ENCODE measurements at places on chromosomes 7 and 10.

DNA sequence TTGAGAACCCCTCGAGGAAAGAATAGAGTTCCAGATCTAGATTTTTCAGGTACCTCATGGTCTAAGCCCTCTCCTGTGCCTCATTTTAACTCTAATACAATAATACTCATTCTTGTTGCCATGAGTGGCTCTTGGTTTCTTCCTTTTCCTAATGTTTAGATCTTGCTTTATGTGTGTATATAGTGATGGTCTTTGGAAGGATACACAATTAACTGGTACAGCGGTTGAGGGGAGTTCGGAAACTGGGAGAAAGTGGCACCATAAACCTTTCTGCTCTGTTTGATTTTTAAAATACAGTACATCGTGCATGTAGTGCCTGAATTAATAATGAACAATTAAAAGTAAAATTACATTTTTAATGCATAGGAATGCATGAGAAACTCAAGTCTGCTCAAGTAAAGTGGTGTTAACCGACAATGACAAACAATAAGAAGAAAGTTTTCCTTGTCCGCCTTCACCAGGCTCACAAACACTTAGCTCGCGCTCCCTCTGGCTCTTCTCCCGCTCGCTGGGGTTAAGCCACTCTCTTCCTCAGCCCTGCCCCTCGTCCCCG is 386 bp upstream of the EIF4EBP2 start:
- H3K4me1 ChIP-seq = peaks cover 28% of the 10 kb centered on the region
- H3K36me3 ChIP-seq = peaks cover 4% of the 10 kb centered on the region
- H3K27ac ChIP-seq = peak overlapping the region; percentile 96
- DNase-seq = no peak
- H3K4me3 ChIP-seq = peak overlapping the region; percentile 96

GRCh38 chr7:15720849-15721471 is 34.5 kb upstream of the MEOX2 start:
- H3K36me3 ChIP-seq = no peaks in the 10 kb centered on the region
- no peaks in the 10 kb centered on the region for H3K4me1 ChIP-seq
- no peaks in the 10 kb centered on the region for H3K27me3 ChIP-seq
- no peak overlapping the region for H3K27ac ChIP-seq
- DNase-seq = no peak

DNA sequence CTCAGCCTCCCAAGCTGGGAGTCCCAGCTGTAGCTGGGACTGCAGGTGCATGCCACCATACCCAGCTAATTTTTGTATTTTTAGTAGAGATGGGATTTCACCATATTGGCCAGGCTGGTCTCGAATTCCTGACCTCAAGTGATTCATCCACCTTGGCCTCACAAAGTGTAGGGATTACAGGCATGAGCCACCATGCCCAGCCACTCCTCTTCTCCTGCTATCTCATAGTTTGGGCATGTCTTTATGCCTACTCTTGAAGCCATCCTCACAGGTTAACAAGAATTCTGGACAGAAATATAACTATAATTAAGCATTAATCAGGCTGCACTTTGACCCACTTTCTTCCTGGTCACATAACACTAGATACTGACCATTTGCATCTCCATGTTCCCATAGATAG is 28.6 kb upstream of the C10orf67 start:
- no peak for DNase-seq
- no peaks in the 10 kb centered on the region for H3K4me1 ChIP-seq
- no peaks in the 10 kb centered on the region for H3K36me3 ChIP-seq
- no peak overlapping the region for H3K4me3 ChIP-seq
- H3K27ac ChIP-seq = no peak overlapping the region

DNA sequence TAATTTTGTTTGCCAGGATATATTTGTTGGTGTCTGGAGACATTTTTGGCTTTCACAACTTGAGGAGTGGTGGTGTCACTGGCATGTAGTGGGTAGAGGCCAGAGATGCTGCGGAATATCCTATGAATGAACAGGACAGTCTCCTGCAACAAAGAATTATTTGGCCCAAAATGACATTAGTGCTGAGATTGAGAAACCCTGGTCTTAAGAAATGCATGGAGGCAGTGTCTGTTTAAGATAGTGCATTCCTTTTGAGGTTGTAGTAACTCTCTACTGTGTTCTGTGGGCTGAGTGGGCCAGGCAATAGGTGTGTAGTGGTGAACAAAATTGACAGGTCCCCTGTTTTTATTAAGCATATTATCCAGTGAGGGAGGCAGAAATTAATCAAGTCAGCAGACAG is 165.5 kb downstream of the CDK14 start:
- H3K4me1 ChIP-seq = no peaks in the 10 kb centered on the region
- H3K27me3 ChIP-seq = no peaks in the 10 kb centered on the region
- no peak overlapping the region for H3K4me3 ChIP-seq
- DNase-seq = no peak
- no peaks in the 10 kb centered on the region for H3K36me3 ChIP-seq

- H3K4me1 ChIP-seq = no peaks in the 10 kb centered on the region
- H3K4me3 ChIP-seq = no peak overlapping the region
- DNase-seq = no peak
- H3K27me3 ChIP-seq = no peaks in the 10 kb centered on the region
Observed at GRCh38 chr7:41097501-41097900, 605.4 kb downstream of the INHBA start.
